ENCODE measurements at places on chromosomes 4 and X. TPM values are rescaled to one million over a fixed set of nuclear protein-coding genes. Genes with fewer than 3 reads are reported as not detected.

DNA sequence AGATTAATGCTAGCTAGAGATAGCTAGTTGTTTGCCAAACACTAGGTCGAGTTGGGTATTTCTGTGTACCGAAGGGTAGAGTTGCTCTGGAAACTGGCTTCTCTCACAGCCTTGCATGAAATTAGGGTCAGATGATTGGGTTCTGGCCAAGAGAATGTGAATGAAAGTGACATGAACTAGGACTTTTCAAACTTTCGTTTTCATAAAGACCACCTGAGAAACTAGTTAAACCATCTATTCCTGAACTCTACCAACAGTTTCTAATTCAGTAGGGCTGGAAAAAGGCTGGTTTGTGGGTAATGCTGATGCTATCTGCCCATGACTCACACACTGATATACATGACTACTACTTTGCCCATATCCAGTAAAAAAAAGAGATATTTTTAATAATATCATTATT is 157.6 kb downstream of the GASK1B start:
- no peak for DNase-seq

GRCh38 chr4:112652216-112652615 is 15.3 kb downstream of the LARP7 start:
- no peak for DNase-seq

- DNase-seq, result no peak
Measured at GRCh38 chr4:14529653-14530052, 472.6 kb upstream of the CPEB2 start.

The PHKA2 gene
- 29.0 TPM for total RNA-seq

DNA sequence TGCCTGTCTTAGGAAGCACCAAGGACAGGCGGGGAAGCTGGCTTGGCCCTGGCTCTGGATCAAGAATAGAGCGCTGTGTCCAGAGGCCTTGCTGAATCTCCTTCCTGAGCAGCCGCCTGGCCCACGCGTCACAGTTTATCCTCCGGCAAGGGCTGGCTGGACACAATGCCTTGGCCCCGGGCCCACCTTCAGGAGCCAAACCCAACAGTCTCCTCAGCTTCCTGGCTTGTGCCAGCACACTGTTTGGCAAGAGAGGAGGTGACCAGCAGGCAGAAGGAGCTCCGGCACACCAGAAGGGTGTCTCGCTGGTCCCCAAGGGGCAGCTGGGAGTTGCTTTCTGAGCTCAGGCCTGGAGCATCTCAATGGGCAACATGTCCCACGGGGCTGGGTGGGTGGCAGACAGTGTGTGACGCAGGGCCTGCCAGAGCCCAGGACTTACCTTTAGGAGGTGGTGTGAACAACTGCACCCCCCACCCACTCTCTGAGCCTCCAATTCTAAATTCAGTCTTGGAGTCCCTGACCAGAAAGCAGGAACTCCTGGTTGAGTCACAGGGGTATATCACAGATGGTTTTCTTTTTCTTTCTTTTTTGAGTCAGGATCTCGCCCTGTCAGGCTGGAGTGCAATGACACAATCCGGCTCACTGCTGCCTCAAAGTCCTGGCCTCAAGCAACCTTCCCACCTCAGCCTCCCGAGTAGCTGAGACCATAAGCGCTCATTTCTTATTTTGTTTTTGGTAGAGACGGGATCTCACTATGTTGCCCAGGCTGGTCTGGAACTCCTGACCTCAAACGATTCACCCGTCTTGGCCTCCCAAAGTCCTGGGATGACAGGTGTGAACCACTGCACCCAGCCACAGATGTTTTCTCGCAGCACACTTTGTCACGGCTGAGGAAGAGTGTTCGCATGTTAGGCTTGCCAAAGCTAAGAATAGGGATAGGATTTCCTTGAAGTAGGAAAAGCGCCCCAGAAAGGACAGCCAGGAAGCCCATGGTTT is 361.2 kb downstream of the BCOR start:
- DNase-seq, result peak; percentile 95

GRCh38 chrX:4909348-4909747 is 1195.9 kb upstream of the PRKX start:
- no peak for DNase-seq

The GDPD2 gene
- total RNA-seq, result not detected

DNA sequence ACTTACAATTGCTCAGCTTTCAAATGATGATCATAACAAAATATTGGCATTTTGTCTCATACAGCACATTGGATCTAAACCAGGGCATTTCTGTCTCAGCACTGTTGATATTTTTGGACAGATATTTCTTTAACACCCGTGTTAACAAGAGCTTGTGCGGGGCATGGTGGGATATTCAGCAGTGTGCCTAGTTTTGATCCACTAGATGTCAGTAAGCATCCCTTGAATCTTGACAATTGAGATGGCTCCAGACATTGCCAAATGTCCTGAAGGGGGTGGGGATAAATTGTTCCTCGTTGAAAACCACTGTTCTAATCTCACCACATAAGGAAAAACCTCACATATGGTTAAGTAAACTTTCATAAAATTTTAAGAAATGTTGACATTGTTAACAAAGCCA is 806.3 kb downstream of the STIM2 start:
- DNase-seq, result no peak

The CXCL10 gene
- total RNA-seq, result not detected

DNA sequence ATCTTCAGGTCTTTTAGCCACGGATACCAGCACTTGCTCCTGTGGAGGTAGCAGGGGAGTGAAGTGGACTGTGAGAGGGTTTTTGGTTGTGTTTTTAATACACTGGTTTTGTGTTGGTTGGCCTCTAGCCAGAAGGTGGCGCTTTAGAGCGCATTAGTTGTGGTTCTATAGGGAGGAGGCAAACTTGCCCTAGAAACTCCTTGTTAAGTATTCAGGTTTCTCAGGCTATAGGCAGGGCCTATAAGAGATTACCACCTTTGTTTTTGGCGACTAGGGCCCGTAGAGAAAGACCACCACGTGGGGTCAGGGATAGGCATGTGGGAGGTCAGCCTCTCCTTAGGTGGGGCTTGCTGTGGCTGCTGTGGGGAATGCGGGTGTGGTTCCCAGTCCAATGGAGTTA is 221.6 kb upstream of the SPANXN4 start:
- DNase-seq, result no peak

DNA sequence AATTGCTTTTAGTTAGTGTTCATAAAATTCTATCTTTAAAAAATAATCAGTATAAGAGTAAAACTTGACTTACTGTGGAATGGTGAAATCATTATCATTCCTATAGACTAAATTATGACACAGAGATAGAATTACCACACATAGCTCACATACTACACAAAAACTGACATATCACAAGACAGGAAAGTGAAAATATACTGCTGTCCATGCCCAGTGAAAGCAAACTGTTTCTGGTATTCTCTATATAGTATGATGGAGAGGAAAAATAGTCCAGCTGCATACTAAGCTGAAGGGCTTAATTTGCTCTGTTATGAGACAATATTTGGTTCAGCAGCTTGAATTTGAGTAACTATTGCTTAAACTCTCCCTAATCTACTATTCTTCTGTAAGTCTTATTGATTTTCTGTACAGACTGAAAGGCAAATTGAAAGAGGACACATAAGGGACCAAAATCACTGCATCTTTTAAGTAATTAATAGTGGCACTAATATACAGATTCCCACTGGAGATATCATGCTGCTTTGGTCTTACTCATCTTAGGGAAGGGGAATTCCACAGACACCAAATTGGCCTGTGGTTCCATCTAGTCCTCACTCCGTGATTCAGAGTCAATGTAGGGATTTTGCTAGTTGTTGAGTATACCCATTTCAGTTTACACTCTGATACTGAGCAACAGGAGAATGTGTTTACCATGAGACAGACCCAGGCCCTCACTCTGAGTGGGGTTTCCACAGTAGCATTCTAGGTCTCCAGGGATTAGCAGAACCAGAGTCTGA is 47.4 kb upstream of the AGA start:
- DNase-seq, result no peak

GRCh38 chr4:151675411-151675971 is 85.3 kb downstream of the GATB start:
- no peak for DNase-seq

GRCh38 chrX:69032601-69033000 is 132.7 kb downstream of the PJA1 start:
- DNase-seq, result no peak

The MAGEB2 gene
- total RNA-seq, result not detected

- DNase-seq, result no peak
Measured at GRCh38 chr4:93605163-93605562, 223.4 kb upstream of the ATOH1 start.

- no peak for DNase-seq
Measured at GRCh38 chrX:53362449-53362848, 60.0 kb downstream of the SMC1A start.

The CCDC110 gene
- total RNA-seq, result 20.8 TPM

- DNase-seq, result no peak
Measured at GRCh38 chr4:146814750-146815149, 130.9 kb downstream of the TTC29 start.

- no peak for DNase-seq
Measured at GRCh38 chrX:38103857-38104812, 97.8 kb downstream of the SYTL5 start.

The LUZP4 gene
- total RNA-seq, result not detected

- DNase-seq, result no peak
Measured at GRCh38 chr4:119493886-119494285, 134.7 kb downstream of the PDE5A start.

The CFI gene
- total RNA-seq, result 76.2 TPM

The FREM3 gene
- total RNA-seq, result not detected

The USP26 gene
- not detected for total RNA-seq

DNA sequence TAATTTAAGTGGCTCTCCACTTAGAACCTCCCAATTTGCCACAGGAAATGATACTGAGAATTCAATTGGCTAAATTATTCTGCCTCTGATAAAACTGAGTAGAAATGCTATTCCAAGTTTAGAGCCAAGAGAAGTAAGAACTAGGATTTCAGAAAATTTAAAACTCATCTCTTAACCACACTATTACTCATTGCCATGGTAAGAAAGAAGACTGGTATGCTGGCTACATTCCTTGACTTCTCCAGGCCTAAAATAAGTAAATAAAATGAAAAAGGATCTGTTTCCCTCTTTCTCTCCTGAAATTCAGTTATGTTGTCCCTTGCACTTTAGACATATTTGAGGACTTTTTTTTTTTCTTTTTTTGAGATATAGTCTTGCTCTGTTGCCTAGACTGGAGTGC is 23.3 kb downstream of the ZNF280C start:
- DNase-seq, result no peak

GRCh38 chrX:123871309-123871708 is 11.5 kb downstream of the XIAP start:
- DNase-seq, result no peak

DNA sequence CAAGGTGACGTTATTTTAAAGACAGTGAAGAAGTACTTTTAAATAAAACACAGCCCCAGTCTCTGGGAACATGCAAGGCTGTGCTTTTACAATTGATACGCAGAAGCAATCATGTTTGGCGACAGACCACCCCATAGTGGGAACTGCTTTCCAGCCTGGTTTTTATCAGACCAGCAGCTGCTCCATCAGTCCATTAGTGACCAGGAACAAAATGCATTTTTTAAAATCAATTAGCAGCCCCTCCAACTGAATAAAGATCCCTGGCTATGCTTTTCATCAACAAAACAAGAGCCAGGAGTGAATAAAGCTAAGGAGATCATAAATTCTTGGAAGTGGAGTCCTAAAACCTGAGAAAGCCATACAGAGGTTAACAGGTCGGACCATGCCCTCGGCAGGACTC is 153.0 kb upstream of the TENM3 start:
- DNase-seq, result no peak

DNA sequence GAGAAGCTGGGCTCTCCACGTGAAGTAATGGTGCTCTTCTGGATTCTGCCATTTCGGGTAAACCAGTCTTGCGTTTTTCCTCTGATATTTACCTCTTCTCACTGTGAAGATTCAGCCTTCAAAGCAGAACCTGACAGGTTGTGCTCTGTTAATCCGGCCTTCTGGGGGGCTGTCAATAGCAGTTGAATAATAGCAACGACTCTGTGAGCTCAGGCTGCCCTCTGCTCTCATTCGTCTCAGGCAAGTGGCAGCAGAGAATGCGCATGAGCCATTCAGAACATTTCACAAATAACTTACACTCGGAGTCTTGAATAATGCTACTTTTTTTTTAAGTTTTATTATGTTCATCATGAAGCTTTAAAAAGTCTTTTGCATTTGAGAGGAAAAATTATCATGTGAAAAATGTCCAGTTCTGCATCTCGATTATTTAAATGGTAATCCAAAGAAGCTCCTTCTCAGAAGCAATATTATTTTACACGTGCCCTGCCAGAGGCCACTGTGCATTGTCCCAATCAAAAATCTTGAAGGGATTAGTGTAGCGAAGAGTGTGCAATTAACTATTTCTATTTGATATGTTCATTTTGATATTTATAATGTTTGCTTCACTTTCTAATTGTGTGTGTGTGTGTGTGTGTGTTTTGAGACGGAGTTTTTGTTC is 354.2 kb upstream of the FAT1 start:
- DNase-seq, result no peak

GRCh38 chr4:86741846-86742245 is 107.3 kb downstream of the SLC10A6 start:
- no peak for DNase-seq

DNA sequence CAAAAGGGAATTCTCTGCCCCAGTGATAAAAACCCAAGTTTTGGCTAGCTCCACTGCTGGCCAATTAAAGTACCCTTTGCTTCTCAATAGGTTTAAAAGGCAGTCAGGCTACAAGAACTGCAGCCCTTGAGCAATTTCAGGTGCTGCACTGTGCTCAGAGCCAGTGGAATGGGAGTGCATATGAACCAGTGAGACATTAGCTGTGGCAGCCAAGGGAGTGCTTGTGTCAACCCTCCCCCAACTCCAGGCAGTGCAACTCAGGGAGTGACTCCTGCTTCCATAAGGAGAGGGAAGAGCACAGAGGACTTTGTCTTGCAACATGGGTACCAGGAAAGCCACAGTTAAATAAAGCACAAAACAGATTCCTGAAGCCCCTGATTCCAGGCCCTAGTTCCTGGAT is 61.6 kb upstream of the VAMP7 start:
- no peak for DNase-seq

The CBR4 gene
- 11.5 TPM for total RNA-seq

The CXCL13 gene
- total RNA-seq, result not detected

- no peak for DNase-seq
Measured at GRCh38 chrX:155061760-155062159, 9.2 kb downstream of the CMC4 start.

DNA sequence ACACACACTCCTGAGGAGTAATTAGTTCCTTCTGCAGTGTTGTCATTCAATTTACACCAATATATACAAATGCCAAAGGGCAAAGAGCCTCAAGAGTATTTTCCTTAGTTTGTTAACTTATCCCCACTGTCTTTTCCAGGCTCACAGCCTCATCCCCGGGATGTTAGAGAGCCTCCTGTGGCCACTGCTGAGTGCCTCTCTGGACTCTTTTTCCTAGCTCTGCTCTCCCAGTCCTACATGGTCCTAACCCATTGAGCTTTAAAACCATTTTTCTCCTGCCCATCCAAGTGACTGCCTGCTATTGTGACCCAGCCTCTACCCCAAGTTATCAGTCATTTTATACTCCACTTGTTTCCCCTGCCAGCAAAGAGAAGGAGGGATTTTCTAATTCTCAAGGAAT is 23.5 kb upstream of the TTC29 start:
- DNase-seq, result no peak

The GPR173 gene
- total RNA-seq, result 0.35 TPM

GRCh38 chrX:13790206-13791131 is 26.4 kb downstream of the GPM6B start:
- DNase-seq, result no peak

Measured in pancreas (tissue), 10 donors.